Astrocyte (in vitro differentiated cells and primary cell): ENCODE measurements at places on chromosomes 2 and 18. TPM values are rescaled to one million over a fixed set of nuclear protein-coding genes. Genes with fewer than 3 reads are reported as not detected.

DNA sequence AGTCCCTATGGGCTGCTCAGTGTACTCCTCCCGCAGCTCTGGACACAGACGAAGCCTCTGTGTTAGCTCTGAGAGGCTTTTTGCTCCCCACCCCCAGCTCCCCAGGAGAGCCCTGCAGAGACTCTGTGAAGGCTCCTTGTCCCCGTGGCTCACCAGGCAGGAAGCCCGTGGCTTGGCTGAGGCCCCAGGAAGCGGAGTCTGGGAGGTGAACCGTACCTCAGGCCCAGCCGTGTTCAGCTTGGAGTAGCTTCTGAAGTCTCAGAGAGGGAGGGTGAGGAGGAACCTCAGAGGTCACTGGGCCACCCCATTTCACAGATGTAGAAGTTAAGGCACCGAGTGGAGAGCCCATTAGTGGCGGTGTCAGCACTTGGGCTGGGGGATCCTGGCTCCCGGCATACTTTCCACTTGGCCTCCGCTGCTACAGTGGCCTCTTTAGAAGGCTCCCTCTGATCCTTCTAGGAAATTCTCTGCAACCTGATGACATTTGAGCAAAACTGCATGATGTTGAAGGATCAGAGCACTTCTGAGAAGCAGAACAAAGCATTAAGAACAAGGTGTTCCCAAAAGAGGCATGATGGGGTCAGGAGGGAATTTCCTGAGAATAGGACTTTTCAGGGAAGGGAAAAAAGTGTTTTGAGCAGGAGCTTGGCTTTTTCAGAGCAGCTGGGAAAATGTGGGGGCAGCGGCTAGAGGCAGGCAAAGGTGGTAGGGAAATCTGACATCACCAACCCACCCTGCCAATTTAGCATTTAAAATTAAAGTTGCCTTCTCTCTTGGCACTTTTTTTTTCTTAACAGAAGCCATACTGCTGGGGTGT, 79.1 kb downstream of the MCFD2 start:
- no peak overlapping the region for H3K4me3 ChIP-seq
- peak; percentile 82 for DNase-seq
- H3K27me3 ChIP-seq: no peaks in the 10 kb centered on the region

KLHL30 gene
- 0.53 and 0.59 TPM in 2 replicates for total RNA-seq

KATNAL2 gene
- total RNA-seq: 3.0 and 3.8 TPM in 2 replicates

DNA sequence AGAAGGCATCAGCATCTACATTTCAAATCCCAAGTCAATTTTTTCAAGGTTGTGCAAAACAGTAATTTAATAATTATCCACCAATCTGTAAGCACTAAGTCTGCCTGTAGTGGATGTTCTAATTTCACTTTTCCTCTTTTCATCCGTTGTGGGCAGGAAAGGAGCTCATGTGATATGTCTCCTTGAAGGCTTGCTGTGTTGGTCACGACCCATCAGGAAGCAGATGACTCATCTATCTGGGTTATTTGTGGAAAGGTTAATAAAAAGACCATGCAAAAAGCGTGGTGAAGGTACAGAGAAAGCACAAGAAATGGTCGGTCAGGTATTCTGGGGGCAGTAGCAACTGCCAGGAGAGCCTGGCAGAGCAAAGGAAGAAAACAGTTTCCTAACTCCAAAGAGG, 476.7 kb upstream of the RAB6C start:
- no peak overlapping the region for H3K4me3 ChIP-seq
- no peaks in the 10 kb centered on the region for H3K36me3 ChIP-seq
- no peak for DNase-seq
- H3K27me3 ChIP-seq: no peaks in the 10 kb centered on the region

GRCh38 chr2:240520974-240521350, 36.8 kb downstream of the ANKMY1 start:
- peaks cover 11% of the 10 kb centered on the region for H3K27me3 ChIP-seq
- no peak for DNase-seq
- H3K4me1 ChIP-seq: peaks cover 7% of the 10 kb centered on the region
- H3K4me3 ChIP-seq: no peak overlapping the region

POMC gene
- total RNA-seq: not detected in 2 replicates

GRCh38 chr2:154551649-154552048, 146.8 kb upstream of the KCNJ3 start:
- no peaks in the 10 kb centered on the region for H3K27me3 ChIP-seq
- H3K27ac ChIP-seq: no peak overlapping the region
- H3K4me1 ChIP-seq: no peaks in the 10 kb centered on the region
- H3K36me3 ChIP-seq: no peaks in the 10 kb centered on the region
- no peak overlapping the region for H3K4me3 ChIP-seq
